Skeletal muscle cell (primary cell): ENCODE measurements at places on chromosomes 6 and 20.

DNA sequence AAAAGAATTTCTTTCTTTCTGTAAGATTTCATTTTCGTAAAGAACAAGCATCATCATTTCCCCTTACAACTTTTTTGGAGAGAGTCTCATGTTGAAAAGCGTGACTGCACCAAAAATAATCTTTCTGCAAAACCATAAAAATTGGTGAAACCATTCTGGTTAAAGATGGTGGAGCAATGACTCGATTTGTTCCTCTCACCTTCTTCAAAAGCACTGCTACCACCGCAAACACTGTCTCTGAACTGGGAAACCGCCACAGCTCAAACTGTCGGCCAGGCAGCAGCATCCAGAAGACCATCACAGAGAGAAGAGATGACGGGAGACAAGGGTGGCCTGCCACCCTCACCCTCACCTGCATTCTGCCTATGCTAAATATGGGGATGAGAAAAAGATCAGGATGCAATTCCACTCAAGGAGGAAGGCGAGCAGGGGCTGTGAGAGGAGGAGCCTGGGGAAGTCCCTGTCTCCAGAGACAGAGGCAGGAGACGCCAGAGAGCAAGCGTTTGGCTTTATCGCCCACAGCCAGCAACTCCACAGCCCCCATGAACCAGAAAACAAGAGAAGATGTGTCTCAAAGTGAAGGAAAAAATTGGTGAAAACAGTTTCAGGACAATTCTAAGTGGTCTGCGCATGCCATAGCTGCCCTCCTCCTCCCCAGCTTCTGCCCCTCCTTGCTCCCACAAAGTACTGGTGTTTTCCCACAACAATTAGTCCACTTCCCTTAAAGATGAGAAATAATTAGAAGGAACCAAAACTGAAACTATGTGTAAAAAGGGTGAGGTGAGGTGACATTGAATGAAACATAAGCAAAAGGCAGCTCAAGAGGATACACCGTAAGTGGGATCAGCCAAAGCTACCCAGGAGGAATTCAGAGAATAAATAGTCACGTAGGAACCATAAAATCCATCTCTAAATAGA, 255.5 kb downstream of the KIF16B start:
- no peak for DNase-seq

DNA sequence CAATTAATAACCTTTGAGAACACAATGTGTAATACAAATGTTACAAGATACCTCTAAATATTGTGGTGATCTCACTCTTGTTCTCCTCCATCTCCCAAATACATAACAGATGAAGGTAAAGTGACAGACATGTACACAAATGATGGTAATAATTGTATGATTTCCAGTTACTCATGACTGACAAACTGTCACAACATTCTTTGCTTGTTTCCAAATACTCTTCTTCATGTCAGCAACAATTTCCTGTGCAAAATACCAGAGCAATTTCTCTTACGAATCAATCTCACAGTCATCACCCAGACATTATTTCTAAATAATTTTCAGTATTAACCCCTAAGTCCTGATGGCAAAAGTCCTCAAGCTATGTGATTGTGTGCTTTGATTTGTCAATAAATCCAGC, 92.9 kb downstream of the RPS12 start:
- no peak for DNase-seq

- no peak for DNase-seq
Measured at GRCh38 chr6:43914272-43915147, 144.5 kb downstream of the VEGFA start.

GRCh38 chr6:13397359-13398068, 69.2 kb upstream of the TBC1D7 start:
- no peak for DNase-seq

- DNase-seq, result no peak
Measured at GRCh38 chr6:67591910-67592309, 1043.2 kb upstream of the ADGRB3 start.
